ENCODE measurements at places on chromosomes 4 and X.

GRCh38 chrX:19544693-19545305 lies 29.5 kb upstream of the MAP3K15 start:
- peak; percentile 47 for DNase-seq

DNA sequence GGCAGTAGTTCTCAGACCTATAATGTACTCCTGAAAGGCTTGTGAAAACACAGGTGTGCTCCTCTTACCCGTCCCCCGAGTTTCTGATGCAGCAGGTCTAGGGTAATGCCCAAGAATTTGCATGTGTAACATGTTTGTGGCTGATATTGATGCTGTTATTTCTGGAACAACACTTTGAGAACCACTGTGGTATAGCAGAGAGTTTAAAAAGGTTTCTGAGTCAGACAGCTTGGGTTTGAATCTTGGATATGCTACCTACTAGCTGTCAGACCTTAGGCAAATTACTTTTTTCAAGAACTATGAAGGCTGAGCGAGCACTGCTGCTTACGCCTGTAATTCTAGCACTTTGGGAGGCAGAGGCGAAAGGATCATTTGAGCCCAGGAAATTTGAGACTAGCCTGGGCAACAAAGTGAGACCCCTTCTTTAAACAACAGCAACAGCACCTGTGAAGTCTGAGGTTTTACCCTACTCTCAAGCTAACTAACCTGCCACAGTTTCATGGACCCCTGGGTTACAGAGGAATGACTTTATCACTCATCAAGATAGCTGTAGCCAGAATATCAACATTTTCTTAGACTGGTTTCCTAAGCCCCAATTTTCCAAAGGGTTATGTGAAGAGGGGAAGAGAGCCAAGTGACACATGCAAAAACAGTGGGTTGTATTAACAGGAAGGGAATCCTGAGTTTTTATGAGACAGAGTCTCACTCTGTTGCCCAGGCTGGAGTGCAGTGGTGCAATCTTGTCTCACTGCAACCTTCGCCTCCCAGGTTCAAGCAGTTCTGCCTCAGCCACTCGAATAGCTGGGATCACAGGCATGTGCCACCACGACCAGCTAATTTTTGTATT lies 5.1 kb downstream of the AFF1 start:
- peak; percentile 53 for DNase-seq

DNA sequence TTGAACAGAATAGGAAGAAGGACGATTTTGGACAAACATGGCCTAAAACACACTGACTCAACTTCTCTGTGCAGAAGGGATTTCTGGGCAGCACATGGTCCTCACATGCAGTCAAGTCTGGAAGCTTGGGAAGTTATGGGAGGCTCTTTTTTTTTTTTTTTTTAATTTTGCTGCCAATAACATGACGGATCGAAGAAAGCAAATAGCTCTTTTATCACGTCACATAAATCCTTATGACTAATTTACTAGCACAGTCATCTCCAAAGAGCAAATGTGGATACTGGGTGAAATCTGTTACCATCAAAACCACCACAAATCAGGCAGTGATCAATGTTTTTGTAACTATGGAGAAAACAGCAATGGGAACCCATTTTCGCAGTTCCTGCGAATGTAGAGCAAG lies 193.3 kb upstream of the FAM9B start:
- no peak for DNase-seq

- DNase-seq: no peak
Measured at GRCh38 chr4:48119646-48120045, 14.4 kb downstream of the TXK start.

DNA sequence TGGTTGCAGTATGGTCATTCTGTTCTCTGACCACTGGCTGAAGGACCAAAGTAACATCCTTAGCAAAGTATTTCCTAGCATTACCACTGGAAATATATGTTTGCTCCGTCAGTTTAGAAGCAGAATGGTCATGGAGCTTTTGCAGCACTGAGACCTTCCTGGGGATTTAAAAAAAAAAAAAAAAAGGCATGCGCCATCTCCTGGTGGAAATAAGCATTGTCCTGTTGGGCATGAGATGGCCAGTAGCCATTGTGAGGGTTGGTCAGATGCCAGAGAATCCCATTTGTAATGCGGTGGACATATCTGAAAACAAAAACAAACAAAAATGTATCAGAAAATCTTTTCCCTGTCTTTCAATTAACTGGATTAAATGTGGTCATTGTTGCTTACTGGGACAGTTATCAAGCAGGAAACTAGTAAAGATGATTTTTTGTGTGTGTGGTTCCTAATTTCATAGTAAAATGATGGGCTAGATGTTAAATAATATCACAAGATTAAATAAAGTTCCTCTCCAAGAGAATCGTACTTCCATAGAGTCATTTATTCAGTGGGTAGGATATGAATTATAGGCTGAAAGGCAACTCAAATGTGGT lies 139.6 kb downstream of the SOWAHB start:
- peak; percentile 28 for DNase-seq

- DNase-seq: no peak
Measured at GRCh38 chr4:87118421-87118820, 102.0 kb downstream of the KLHL8 start.

DNA sequence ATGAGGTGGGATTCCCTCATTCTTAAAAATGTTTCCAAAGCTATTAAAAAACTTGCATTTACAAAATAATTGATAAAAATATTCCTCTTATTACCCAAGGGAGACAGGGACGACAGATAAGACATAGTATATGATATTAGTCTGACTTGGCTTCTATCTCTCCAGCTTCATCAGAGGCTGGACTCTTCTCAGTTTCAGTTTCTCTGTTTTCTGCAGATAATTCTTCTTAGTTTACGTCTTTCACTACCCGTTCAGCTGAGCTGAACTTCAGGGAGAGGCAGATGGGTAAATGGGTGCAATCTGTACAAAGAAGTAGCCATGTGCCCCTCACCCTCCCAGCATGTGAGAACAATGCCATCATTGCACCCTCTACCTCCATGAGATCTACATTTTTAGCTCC lies 214.0 kb upstream of the SLIT2 start:
- DNase-seq: no peak

GRCh38 chr4:184831153-184831552 lies 5.4 kb upstream of the ACSL1 start:
- no peak for DNase-seq

GRCh38 chr4:131337936-131338335 lies 1811.2 kb upstream of the PCDH10 start:
- DNase-seq: no peak

- no peak for DNase-seq
Measured at GRCh38 chr4:123816462-123816861, 419.9 kb downstream of the SPRY1 start.

GRCh38 chr4:79747252-79747651 lies 325.8 kb downstream of the ANTXR2 start:
- no peak for DNase-seq

- no peak for DNase-seq
Measured at GRCh38 chrX:97126020-97126419, 242.3 kb downstream of the RPA4 start.

GRCh38 chr4:176123710-176124407 lies 58.2 kb downstream of the WDR17 start:
- no peak for DNase-seq

Data from germinal center (tissue), 1 donor.